ENCODE measurements at places on chromosomes 13 and 19. TPM values are rescaled to one million over a fixed set of nuclear protein-coding genes. Genes with fewer than 3 reads are reported as not detected.

GRCh38 chr19:38534574-38534973 lies 83.2 kb downstream of the MAP4K1 start:
- peaks cover 12% of the 10 kb centered on the region for H3K27me3 ChIP-seq
- no peak overlapping the region for H3K4me3 ChIP-seq
- H3K4me1 ChIP-seq = peaks cover 22% of the 10 kb centered on the region

The PGLYRP1 gene
- total RNA-seq = not detected

- no peaks in the 10 kb centered on the region for H3K36me3 ChIP-seq
- no peaks in the 10 kb centered on the region for H3K27me3 ChIP-seq
- H3K4me1 ChIP-seq = no peaks in the 10 kb centered on the region
- DNase-seq = no peak
- no peak overlapping the region for H3K27ac ChIP-seq
- H3K4me3 ChIP-seq = no peak overlapping the region
Measured at GRCh38 chr13:66367356-66367755, 862.8 kb downstream of the PCDH9 start.

The UBE2L5 gene
- not detected for total RNA-seq

DNA sequence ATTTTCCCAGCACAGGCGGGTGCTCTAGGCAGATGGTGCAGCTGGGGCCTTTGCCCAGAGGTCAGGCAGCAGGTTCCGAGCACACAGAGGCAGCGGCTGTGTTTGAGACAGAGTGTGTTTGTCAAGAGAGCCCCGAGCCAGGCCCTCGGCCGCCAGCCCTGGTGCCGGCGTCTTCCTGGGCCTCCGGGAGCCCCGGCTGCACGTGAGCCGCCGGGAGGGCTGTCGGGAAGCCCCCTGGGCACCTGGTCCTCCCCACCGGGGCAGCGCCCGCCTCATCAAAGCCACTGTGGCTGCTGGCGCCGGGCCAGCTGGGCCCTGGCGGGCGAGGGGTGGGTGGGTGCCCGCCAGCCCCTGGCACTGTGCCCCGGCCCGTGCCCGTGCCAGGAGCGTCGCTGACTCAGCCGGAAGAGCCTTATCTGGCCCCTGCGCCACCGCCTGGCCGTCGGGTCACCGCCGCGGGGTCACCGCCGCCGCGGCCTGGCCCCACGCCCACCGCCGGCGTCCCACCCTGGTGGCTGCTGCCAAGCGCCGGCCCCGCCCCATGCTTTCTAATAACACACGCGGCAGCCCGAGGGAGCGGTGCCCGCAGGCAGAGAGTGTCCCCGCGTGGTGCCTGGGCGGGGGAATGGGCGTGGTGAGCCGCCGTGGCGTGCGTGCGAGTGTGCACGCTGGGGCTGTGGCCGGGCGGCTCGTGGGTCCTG lies 14.9 kb downstream of the ARID3A start:
- H3K27ac ChIP-seq = no peak overlapping the region
- peak; percentile 66 for DNase-seq
- H3K36me3 ChIP-seq = peaks cover 17% of the 10 kb centered on the region
- no peaks in the 10 kb centered on the region for H3K27me3 ChIP-seq

DNA sequence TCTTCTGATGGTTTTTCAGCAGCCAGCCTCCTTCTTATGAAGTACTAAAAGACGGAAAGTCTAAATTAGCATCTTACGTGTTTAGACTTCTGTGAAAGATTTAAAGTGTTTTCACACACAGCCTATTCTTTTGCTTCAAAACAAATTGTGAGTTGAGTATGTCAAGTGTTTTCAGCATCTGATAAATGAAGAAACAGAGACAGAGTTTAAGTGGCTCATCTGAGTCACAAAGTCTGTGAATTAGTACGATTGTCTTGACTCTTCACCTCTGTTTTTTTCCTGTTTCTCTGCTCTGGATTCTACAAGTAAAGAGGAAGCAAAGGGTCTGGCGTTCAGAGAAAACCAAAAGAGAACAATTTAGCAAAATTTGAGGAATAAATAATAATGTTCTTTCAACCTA lies 116.4 kb downstream of the FRY start:
- no peaks in the 10 kb centered on the region for H3K4me1 ChIP-seq
- no peak overlapping the region for H3K4me3 ChIP-seq
- no peaks in the 10 kb centered on the region for H3K36me3 ChIP-seq
- DNase-seq = no peak

DNA sequence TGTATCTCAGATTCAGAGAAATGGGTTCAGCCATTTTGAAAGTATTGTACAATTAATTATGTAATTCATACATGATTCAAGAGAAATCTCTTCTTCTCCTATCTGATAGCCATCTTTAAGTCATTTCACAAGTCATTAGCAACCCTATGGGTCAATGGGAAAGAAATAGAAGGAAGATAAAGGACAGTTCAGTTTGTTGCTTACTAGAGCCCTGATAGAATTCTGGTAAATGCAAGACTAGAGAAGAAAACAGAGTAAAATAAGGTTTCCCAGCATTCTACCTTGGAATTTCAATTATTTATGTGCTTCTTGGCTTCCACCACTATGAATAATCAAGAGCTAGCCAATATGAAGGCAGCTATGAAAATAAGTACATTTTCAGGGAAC lies 117.7 kb downstream of the LHFPL6 start:
- H3K27ac ChIP-seq = no peak overlapping the region
- peaks cover 4% of the 10 kb centered on the region for H3K27me3 ChIP-seq
- no peaks in the 10 kb centered on the region for H3K36me3 ChIP-seq
- H3K4me3 ChIP-seq = no peak overlapping the region
- DNase-seq = no peak

The KLK12 gene
- total RNA-seq = not detected

The ZNF682 gene
- total RNA-seq = 13.7 TPM

DNA sequence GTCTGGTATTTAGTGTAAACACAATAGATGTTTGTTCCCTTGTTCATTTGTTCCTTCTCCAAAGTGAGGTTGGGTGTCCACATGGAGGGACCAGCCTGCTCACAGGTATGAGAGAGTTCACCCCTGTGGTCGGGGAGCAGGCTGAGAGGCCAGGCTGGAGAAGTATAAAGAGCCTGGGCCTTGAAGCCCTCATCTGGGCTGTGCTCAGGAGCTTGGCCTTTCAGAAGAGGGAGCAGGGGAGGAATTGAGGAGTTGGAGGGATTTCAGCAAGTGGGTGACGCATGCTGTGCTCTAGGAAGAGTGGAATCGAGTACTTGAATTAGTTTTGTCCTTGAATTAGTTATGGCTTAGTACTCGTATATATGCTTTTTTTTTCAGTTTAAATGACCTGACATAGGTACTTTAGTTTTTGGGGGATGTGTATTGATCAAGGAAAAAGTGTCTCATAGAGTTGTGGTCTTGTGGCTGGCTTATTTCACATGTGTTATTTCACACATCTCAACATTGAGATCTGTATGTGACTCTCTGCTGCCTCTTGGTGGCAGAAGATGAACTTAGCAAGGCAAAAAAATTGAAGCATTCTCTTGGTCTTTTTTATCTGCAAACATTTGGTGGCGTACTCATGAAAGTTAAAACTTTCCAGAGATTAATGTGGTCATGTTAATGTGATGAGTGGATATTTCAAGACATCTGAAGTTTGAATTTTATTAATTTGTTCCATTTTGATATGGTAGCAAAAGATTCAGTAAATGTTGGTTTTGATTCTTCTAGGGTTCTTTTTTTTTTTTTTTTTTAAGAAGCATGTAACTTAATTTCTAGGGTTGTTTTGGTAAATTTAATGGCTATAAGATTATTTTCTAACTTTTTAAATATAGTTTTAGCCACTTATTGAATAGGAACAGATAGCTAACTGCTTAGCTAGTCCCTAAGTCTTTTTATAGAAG lies 54.3 kb downstream of the SLAIN1 start:
- H3K4me1 ChIP-seq = peaks cover 10% of the 10 kb centered on the region
- no peak overlapping the region for H3K4me3 ChIP-seq
- no peaks in the 10 kb centered on the region for H3K27me3 ChIP-seq
- peak; percentile 67 for DNase-seq
- peak overlapping the region; percentile 9 for H3K27ac ChIP-seq

The FXYD3 gene
- total RNA-seq = not detected

The CEACAM6 gene
- not detected for total RNA-seq
